CD4-positive, alpha-beta T cell treated with Interleukin-4 for 4 hours (primary cell): ENCODE measurements at places on chromosomes 7 and 10.

GRCh38 chr10:88913127-88913526 is 33.1 kb downstream of the STAMBPL1 start:
- no peak for DNase-seq

DNA sequence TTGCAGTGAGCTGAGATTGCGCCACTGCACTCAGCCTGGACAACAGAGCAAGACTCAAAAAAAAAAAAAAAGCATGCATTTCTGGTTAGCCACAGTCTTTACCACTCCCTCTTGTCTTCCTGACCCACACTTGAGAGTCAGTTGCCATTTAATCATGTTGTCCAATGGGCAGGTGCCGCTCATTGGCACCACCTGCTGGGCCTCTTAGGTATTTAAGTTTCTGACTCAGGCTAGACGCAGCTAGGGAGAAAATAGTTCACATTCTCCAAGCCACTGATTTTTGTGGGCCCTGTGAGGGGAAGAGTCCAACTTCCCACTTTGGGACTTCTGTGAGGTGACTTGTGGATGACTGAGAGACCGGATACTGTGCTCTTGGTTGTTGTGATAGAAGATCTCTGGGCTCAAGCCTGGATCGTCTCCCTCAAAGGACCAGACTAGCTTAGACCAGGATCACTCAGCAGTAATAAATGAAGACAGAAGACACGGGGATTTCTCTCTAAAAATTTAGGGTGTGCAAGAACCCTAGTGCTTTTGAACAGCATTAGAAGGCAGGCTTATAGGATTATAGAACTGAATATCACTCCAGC is 26.8 kb upstream of the SORCS3 start:
- DNase-seq: peak; percentile 15

DNA sequence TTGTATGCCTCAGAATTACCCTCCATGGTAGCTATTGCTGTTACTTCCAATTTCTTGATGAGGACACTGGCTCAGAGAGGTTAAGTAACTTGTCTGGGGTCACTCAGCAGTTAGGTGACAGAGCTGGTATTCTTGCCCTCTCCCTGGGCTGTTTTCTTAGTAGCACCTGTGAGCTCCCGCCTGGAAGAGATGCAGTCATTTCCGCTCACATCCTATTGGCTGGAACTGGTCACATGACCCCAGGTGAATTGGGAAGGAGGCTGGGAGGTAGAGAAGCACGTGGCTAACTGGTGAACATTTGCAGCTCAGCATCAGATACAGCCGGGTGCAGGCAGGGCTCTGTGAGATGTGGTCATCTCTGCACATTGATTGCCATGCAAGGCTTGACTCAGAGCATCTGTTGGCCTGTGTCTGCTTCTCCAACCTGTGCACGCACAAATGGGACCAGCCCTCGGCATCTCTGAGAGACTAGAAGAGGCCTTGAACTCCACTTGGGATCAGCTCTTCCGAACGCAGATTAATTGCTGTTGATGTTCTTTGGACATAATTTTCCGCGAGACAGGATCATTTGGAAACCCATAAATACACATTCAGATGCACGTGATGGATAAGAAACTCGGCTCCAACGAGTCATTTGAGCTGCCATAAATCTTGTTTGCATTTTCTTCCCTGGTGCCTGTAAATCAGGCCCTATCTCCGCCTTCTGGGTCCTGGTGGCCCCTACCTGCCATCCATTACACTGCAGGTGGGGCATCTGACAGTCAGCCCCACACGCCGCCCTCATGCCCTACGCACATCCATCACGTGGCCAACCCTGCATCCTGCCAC is 42.8 kb downstream of the MYL10 start:
- no peak for DNase-seq

GRCh38 chr10:22672319-22673090 is 41.9 kb downstream of the PIP4K2A start:
- no peak for DNase-seq

GRCh38 chr10:80855348-80855971 is 317.8 kb downstream of the SH2D4B start:
- no peak for DNase-seq

DNA sequence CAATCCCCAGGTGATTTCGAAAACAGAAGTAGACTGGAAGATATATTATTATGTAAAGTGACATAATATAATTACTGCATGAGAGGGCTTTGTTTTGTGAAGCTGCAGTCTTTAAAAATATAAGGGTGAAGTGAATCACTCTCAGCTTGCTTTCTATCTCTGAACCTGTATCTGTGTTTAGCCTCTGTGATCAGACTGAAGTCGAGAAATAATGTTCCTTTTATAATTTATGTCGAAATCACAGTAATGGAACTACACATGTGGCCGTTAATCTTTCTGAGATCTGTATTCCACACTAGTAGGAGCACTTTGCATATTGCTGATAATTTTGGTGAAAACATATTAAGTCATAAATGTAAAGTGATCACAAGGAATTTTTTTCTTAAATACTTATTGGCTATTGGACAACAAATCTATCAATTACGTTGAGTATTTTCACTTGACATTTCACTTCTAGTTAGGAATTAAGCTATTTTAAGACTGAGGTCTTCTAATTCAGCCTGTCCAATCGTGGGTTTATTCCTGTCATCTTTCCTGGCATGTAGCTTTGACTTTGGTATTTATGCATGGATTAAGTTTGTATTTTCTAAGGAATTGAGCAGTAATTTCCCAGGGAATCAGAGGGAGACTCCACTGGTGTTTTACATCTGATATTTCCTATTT is 268.2 kb upstream of the POT1 start:
- no peak for DNase-seq

DNA sequence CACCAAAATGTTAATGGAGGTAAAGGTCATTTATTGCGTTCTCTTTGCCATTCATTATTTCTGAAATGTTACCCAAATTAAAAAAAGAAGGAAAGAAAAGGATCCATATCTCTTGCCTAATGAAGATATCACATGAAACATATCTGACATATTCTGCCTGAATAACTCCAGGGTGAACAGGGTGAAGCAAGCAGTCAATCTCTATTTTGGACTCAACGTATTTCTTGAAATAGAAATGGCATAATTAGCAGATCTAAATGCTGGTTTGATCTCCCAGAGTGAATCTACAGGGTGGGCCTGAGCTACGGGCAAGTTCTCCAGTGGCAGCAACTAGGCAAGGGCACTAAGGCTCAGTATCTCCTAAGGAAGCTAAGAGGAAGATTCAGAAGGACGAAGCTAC is 24.0 kb downstream of the MPP7 start:
- DNase-seq: no peak

DNA sequence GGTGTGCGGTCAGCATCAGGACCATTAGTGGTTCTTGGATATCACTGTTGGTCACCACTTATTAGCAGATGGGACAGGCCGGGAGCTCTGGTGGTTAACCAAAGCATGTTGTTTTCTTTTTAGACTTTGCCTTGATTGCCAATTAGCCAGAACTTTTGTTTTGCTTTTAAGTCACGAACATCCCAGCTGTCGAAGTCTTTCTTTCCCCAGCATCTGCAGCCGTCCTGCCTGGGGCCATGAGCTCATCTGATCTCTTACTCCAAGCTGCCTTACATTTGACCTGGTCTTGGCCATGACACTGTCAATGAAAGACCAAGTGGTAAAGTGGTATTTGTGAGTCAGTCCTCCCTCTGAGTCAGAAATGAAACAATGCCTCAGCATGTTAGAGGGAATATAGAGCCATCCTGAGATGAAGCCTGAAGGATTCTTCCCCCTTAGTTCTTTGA is 53.9 kb upstream of the CREB5 start:
- DNase-seq: no peak

DNA sequence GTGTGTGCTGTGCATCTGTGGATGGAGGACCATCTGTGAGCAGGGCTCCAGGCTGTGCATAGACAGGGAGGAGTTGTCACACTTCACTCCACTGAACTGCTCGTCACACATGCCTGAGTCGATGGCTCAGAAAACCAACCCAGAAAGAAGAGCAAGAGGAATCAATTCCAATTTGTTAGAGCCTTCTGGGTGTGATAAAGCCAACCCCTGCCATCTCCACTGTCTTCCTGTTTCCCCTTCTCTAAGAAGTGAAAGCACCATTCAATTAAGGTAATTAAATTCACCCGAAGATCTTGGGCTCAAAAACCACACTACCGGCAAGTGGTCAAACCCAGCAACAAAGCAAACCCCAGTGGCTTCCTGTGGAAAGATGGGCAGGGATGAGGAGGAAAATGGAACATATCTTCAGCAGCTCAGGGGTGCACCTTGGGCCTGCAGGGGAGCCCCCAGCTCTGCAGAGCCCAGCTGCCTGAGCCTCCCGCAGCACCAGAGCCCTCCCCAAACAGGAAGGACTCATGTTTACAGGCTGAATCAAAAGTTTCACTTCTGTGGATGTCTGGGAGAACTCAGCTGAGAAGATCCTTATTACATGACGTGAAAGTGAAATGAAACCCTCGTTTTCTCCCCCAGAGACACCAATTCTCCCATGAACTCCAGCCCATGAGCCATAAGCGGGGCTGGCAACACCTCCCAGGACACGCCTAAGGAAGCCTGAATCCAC is 10.9 kb downstream of the C10orf71 start:
- DNase-seq: peak; percentile 17

DNA sequence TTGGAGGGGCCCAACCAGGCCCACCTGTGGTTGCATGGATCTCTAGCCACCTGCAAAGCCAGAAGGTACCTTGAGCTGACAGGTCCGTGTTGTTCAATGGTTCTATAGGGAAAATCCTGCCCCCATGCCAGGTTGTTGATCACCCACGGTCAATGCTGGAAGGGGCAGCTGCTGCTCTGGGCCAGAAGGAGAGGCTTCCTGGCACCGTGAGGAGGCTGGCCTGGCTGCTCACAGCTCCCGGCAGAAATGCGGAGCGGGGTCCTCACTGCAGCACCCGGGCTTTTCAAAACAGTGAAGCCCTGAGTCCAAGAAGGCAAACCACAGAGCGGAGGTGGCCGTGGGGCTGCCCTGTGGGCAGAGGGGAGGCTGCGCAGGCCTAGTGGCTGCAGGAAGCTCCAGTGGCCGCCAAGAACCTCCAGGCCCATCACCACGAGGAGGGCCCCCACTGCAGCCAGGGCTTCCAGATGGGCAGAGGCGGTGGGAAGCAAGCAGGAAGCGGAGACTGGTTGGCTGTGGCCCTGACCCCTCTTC is 25.0 kb upstream of the GPR146 start:
- DNase-seq: no peak

GRCh38 chr10:15182540-15183207 is 14.2 kb upstream of the NMT2 start:
- no peak for DNase-seq

- no peak for DNase-seq
Measured at GRCh38 chr10:12549297-12549696, 199.9 kb downstream of the CAMK1D start.

- no peak for DNase-seq
Measured at GRCh38 chr10:6729071-6729774, 149.1 kb upstream of the PRKCQ start.

- DNase-seq: no peak
Measured at GRCh38 chr7:12444785-12445184, 41.1 kb upstream of the VWDE start.

GRCh38 chr7:136144182-136144581 is 167.0 kb upstream of the MTPN start:
- no peak for DNase-seq

- no peak for DNase-seq
Measured at GRCh38 chr10:102764470-102765161, 20.9 kb downstream of the WBP1L start.

- no peak for DNase-seq
Measured at GRCh38 chr10:24318517-24318916, 109.6 kb downstream of the KIAA1217 start.

DNA sequence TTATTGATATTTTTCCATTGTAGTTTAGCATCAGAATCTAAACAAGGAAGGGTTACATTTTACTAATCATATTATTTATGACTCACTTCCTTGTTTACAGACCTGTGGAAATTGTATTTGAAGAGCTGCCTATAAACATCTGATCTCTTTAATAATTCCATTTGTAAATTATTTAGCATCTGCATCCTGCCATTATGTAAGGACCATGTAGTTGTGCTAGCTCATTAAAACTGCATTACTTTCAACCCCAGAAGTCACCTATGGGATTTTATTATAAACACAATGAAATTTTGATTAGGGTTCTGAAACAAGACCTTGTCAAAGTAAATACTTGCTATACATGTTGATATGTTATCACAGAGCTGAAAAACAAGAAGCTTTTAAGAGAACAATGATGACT is 146.8 kb upstream of the SLC26A5 start:
- DNase-seq: no peak

DNA sequence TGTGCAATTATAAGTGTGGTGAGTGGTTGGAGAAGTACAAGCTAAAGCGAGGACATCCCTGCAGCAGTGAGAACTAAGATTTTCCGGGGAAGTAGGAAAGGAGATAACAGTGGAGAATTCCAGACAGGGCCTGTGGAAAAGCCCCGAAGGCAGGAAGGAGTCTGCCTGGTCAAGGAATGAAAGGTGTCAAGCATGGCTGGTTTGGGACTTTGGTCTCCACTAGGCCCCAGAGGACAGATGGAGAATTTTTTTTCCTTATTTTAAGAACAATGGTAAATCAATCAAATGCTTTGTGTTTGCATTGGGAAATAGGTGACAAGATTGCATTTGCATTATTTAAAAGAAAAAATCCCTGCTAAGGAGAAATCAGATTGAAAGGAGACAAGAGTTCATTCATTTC is 3.2 kb upstream of the CEP55 start:
- DNase-seq: no peak

DNA sequence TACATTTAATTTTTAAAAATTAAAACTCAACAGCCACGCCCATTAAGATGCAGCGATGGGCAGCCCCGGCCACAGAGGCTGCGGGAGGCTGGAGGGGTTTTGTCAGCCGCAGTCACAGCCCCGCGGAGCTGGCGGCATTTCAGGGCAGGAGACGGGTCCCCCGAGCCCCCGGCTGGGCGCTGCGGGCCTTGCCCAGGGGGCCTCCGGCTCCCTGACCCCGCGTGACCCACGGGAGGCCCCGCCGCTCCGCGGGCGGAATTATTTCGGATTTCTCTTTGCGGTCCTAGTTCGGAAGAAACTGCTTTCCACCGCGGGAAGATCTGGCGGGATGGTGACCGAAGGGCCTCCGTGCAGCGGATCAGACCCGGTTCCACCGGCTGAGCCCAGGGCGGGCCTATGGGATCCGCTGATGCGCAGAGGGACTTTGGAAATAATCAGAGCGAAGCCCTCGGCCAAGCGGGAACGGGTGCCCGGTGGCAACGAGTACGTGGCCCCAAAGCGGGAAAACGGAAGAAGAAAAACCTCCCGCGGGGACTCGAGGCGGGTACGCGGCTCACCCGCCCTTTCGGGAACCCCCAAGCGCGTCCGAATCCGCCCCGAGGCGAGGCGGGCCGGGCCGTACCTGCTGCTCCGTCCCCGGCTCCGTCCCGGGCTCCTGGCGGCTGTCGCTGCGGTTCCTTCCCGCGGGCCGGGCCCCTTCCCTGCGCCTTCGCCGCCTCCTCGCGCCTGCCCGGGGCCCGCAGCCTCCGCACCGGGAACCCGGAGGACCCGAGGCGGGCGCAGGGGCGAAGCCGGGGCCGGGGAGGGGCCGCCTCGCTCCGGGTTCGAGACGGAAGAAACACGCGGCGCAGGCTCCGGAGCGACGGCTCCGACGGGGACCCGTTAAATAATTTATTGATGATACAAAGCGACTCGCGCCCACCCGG is 1.7 kb downstream of the NKX6-2 start:
- DNase-seq: no peak
